ENCODE measurements at places on chromosomes 6 and 20. TPM values are rescaled to one million over a fixed set of nuclear protein-coding genes. Genes with fewer than 3 reads are reported as not detected.

GRCh38 chr20:63895952-63896263, 982 bp downstream of the DNAJC5 start:
- H3K27ac ChIP-seq: peak overlapping the region; percentile 94
- peak overlapping the region; percentile 54 for H3K4me3 ChIP-seq
- H3K4me1 ChIP-seq: peaks cover 22% of the 10 kb centered on the region
- no peaks in the 10 kb centered on the region for H3K27me3 ChIP-seq
- H3K36me3 ChIP-seq: peaks cover 1% of the 10 kb centered on the region

DNA sequence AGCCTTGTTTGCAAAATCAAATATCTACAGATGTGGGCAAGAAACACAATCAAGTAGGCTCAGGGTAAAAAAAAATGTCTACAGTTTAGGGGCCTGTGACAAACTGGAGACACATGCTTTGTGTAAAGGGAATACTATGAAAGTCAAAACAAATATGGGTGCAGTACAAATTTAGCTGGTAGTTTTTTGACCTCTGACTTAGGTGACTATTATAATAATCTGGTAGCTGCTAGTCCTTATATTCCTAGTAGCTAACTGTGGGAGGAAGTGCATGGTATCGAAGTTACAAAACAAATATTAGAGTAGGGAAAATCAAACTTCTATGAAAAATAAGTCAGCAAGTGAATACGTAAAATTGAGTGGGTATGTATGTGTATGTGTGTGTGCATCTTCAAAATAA, 35.4 kb downstream of the CYP24A1 start:
- no peaks in the 10 kb centered on the region for H3K4me1 ChIP-seq
- DNase-seq: no peak
- no peaks in the 10 kb centered on the region for H3K27me3 ChIP-seq
- no peak overlapping the region for H3K4me3 ChIP-seq
- no peak overlapping the region for H3K27ac ChIP-seq

GRCh38 chr20:49446808-49447207, 35.7 kb downstream of the KCNB1 start:
- no peak for DNase-seq
- no peak overlapping the region for H3K27ac ChIP-seq
- H3K4me3 ChIP-seq: no peak overlapping the region
- H3K36me3 ChIP-seq: no peaks in the 10 kb centered on the region
- no peaks in the 10 kb centered on the region for H3K4me1 ChIP-seq

GRCh38 chr6:139325125-139325524, 33.3 kb upstream of the TXLNB start:
- no peak for DNase-seq
- H3K4me1 ChIP-seq: peaks cover 19% of the 10 kb centered on the region
- no peaks in the 10 kb centered on the region for H3K27me3 ChIP-seq
- no peak overlapping the region for H3K27ac ChIP-seq

DNA sequence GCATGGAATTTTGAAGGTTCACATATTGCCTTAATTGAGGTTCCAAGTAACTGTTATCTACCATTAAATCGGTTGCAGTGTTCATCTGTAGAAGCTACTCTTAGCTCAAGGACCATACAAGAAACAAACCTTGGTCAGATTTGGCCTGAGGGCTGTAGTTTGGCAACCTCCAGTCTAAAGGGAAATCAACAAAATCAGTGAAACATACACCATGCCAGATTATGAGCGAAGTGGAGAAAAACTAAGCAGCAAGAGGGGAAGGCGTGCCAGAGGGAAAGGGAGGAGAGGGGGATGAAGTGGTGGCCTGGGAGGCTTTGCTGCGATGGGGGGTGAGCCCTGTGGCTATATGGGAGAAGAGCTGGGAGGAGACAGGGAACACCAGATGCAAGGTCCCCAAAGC, 8.8 kb upstream of the SNAI1 start:
- H3K36me3 ChIP-seq: no peaks in the 10 kb centered on the region
- DNase-seq: no peak

- H3K4me1 ChIP-seq: no peaks in the 10 kb centered on the region
- no peak overlapping the region for H3K4me3 ChIP-seq
- DNase-seq: no peak
- peaks cover 8% of the 10 kb centered on the region for H3K36me3 ChIP-seq
- H3K27me3 ChIP-seq: no peaks in the 10 kb centered on the region
Measured at GRCh38 chr20:59194023-59194935, 30.7 kb downstream of the ZNF831 start.

DNA sequence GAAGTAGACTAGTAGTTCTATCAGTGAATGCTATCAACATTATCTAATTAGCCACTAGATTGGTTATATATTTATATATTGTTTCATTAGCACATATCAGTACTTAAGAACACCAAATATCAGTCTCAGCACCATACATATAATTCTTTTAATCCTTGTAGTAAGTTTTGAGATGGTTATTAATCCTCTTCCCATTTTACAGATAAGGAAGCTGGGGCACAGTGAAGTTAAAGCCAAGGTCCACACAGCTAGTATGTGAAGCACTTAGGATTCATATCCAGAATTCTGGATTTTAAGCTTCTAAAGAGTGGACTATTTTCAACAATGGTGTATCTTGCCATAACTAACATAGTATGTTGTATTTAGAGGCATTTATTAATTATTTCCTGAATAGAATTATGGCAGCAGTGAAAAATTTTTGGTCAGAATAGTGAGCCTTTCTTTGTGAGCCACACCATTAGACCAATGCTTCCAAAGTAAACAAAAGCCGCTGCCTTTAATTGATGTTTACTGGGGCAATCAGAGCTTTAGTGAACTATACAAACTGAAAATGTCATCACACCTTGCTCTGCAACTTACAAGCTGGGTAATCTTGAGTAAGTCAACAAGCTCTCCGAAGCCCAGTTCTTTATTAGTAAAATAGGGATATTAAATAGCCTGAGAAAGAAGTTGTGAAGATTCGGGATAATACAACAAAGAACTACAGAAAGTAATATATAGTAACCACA, 41.9 kb upstream of the HBS1L start:
- no peak overlapping the region for H3K4me3 ChIP-seq
- no peak overlapping the region for H3K27ac ChIP-seq
- H3K4me1 ChIP-seq: peaks cover 33% of the 10 kb centered on the region
- H3K36me3 ChIP-seq: no peaks in the 10 kb centered on the region
- no peak for DNase-seq

DNA sequence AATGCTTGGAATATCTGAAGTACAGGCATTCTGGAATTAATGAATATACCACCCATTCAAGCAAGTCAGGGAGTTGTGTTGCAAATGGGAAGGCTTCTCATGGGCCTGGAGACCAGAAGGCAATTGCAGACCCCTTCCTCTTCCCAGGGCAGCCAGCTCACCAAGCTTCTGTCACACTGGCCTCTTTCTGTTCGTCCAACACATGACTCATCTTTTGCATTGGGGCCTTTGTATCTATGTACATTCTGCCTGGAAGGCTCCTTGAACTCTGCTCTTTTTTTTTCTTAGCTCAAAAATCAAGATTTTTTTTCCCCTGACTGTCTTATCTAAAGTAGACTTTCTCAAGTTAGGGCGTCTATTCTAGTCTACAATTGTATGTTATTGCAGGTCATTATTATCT, 132.9 kb upstream of the MYLIP start:
- H3K36me3 ChIP-seq: no peaks in the 10 kb centered on the region
- H3K27me3 ChIP-seq: no peaks in the 10 kb centered on the region

DNA sequence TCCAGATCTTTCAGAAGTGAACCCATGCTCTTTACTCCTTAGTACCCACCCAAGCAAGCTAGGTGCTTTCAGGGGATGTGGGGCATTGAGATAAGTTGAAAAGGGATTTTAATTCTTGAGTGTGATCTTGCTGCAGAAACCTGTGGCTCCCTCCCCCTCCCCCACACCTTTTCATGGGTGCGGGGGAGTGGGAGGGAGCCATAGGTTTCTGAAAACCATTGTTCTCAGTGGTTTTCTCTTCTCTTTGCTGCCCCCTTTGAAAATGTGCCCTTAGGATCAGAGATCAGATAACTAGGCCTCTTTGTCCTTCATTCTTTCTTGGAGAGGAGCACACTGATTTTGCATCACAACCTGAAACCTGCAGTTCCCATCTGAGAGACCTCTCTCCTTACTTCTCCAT, 2.4 kb downstream of the PCSK2 start:
- no peak for DNase-seq
- no peaks in the 10 kb centered on the region for H3K36me3 ChIP-seq
- H3K27me3 ChIP-seq: no peaks in the 10 kb centered on the region

The ZNF831 gene
- total RNA-seq: 8.5 TPM

The TXNDC5 gene
- total RNA-seq: 34.8 TPM

DNA sequence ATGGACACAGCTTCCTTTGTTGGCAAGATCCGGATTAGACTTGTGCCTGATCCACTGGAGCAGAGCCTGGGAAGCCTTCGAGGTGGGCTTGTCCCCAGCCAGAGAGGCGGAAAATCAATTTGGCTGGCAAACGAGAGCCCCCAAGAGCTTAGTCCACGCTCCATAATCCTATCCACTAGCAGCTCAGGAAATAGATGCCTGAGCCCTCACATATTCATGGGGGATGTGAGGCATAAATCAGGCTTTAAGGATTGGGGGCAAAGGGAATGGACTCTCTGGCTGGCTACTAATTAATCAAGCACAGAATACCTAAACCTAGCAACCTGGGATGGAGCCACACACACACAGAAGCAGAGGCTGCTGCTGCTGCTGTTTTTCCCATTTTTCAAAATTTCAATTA, 137.9 kb downstream of the PKHD1 start:
- peaks cover 2% of the 10 kb centered on the region for H3K27me3 ChIP-seq
- no peak overlapping the region for H3K27ac ChIP-seq
- DNase-seq: no peak
- no peaks in the 10 kb centered on the region for H3K4me1 ChIP-seq
- no peaks in the 10 kb centered on the region for H3K36me3 ChIP-seq

Measured in naive thymus-derived CD4-positive, alpha-beta T cell (primary cell).